ENCODE measurements at places on chromosomes 13 and 19.

GRCh38 chr13:74115133-74115532 is 19.1 kb downstream of the KLF12 start:
- no peak for DNase-seq

DNA sequence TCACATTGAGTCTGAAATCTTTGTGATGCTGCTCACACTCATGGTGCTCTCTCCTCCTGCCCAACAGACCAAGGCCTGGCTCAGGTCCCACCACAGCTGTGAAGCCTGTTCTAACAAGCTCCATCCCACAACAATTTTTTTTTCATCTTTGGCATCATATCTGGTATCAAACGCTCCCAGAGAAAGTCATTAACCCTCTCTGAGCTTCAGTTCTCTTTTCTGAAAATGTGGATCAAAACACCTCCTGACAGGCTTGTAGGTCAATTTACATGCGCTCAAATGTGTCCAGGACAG is 224.4 kb downstream of the LACC1 start:
- no peak for DNase-seq

DNA sequence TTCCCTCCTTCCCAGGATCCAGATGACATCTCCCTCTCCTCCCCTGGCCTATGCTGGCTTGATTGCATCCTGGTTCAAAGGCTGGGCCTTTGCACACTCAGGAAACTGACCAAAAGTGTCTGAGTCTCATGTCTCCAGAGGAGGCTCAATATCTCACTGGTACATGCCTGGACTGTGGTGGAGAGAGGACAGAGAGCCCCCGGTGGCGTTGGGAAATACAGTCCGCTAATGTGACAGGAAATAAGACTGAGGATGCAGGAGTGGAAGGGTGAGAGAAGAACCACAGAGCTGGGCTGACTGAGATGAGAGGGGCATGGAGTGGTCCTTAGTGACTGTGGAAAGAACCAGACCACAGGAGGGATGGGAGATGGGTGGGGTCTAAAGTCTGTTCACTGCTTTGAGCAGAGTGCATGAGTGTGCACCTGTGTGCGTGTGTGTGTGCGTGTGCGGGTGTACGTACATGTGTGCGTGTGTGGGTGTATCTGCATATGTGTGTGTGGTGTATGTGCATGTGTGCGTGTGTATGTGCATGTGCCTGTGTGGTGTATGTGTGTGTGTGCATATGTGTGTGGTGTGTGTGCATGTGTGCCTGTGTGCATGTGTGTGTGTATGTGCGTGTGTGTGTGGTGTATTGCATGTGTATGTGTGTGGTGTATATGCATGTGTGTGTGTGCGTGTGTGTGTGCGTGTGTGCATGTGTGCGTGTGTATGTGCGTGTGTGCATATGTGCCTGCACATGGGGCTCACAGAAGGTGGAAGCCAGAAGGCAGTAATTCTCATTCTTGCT is 1.9 kb downstream of the SIGLEC5 start:
- DNase-seq = no peak

- no peak for DNase-seq
Measured at GRCh38 chr13:23847497-23847896, 41.7 kb downstream of the MIPEP start.

GRCh38 chr13:90943946-90944345 is 403.5 kb upstream of the MIR17HG start:
- DNase-seq = no peak
